ENCODE measurements at places on chromosomes 12 and 14. TPM values are rescaled to one million over a fixed set of nuclear protein-coding genes. Genes with fewer than 3 reads are reported as not detected.

The TMEM263 gene
- total RNA-seq = 37.5 TPM

DNA sequence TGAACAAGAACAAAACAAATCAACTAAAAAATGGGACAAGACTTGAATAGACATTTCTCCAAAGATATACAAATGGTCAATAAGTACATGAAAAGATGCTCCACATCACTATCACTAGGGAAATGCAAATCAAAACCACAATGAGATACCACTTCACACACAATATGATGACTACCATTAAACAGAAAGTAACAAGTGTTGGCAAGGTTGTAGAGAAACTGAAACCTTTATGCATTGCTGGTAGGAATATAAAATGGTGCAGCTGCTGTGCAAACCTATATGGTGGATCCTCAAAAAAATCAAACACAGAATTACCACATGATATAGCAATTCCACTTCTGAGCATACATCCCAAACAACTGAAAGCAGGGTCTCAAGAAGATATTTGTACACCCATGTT is 5.2 kb downstream of the SMAGP start:
- DNase-seq = no peak

- no peak for DNase-seq
Measured at GRCh38 chr14:69528143-69528542, 43.6 kb downstream of the PLEKHD1 start.

GRCh38 chr14:93745603-93746273 is 42.5 kb downstream of the PRIMA1 start:
- no peak for DNase-seq

GRCh38 chr12:65168681-65169319 is 583 bp upstream of the LEMD3 start:
- DNase-seq = no peak

All from lung microvascular endothelial cell (primary cell).